Panc1 (cell line): ENCODE measurements at places on chromosomes 11 and 22.

DNA sequence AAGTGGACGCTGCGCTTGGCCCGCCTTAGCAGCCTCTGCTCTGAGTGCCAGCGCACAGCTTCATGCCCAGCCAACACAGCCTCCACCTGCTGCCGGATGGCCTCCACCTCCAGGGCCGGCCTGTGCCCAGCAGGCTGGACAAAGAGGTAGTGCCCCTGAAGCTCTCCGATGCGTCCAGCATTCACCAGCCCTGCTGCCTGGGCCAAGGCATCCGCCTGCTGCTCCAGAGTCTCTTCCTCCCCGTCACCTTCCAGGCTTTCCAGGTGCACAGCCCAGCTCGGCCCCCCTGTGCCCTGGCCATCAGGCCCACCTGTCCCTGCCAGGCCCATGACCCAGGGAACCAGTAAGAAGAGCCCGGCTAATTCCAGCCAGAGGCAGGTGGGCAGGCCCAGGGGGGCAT, 2.5 kb downstream of the PCSK7 start:
- no peak overlapping the region for H3K4me3 ChIP-seq
- peaks cover 25% of the 10 kb centered on the region for H3K4me1 ChIP-seq
- H3K27ac ChIP-seq = no peak overlapping the region

DNA sequence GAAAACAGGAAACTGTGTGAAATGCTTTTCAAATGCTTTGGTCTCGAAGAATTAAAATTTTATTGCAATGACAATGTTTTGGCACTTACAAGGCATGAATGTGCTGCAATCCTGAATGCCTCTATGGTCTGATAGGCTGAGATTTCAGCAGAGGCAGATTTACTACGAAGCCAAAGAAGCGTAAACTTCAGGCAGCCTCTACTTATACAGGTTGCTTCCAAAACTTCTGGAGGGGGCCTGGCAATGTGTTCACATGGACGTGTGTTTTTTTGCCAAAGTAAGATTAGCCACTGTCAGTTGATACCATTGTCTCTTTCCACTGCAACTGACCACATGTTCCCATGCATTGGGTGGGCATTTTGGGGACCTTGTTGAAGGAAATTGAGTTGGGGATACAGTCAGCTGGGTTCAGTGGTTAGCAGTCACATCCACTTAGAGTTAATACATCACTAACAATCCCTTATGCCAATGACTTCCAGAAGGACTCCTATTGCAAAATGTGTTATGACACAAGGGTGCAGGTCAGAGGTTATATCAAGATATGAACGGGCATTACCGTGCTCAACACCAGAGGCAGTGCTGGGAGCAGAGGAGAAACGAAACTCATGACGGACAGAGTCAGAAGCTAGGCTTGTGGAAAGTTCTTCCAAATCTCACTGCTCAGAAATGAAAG, 48.8 kb downstream of the ABTB2 start:
- no peak overlapping the region for H3K4me3 ChIP-seq
- peaks cover 12% of the 10 kb centered on the region; the same call in 1 of the 2 replicates for H3K4me1 ChIP-seq
- DNase-seq = no peak
- no peaks in the 10 kb centered on the region for H3K36me3 ChIP-seq
- no peaks in the 10 kb centered on the region for H3K27me3 ChIP-seq

DNA sequence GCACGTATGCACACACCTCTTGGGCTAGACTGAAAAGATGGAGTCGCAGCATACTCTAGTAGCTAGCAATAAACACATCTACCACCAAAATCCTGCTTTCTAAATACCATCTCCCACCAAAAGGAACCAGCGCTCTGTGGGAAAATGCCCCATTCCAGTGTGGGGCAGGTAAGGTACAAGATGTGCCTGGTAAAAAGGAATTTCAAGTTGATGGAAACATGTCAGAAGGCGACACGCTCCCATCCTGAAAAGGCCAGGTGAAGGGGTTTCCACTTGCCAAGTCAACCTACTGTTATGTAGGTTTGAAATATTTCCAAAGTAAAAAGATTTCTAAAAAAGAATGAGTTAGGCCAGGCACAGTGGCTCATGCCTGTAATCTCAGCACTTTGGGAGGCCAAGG, 8.8 kb downstream of the DGCR2 start:
- H3K4me3 ChIP-seq = no peak overlapping the region
- H3K36me3 ChIP-seq = no peaks in the 10 kb centered on the region
- no peak overlapping the region for H3K27ac ChIP-seq
- DNase-seq = no peak
- no peaks in the 10 kb centered on the region; the same call in 1 of the 2 replicates for H3K4me1 ChIP-seq

DNA sequence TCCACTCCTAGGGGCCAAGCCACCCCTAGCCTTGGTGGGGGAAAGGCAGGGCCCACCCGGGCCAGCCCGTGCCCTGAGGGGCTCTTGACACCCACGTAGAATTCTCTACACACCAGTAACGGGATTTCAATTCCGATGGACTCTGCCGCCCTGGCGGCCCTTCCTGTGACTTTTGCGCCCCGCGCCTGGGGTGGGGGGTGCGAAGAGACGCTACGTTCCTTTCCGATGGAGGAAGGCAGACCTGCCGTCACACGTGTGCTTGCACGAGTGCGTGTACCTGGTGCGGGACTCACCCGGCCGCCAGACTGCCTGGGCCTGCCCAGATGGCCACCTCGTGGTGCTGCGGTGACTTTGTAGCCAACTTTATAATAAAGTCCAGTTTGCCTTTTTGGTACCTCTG, 5.5 kb downstream of the NPAS4 start:
- H3K27me3 ChIP-seq = peaks cover 8% of the 10 kb centered on the region; the same call in 1 of the 2 replicates
- DNase-seq = no peak
- no peaks in the 10 kb centered on the region for H3K36me3 ChIP-seq
- no peaks in the 10 kb centered on the region for H3K4me1 ChIP-seq
- no peak overlapping the region for H3K27ac ChIP-seq

GRCh38 chr11:108897071-108897481, 232.2 kb downstream of the DDX10 start:
- H3K27me3 ChIP-seq = no peaks in the 10 kb centered on the region
- no peaks in the 10 kb centered on the region for H3K36me3 ChIP-seq
- H3K4me3 ChIP-seq = no peak overlapping the region
- H3K27ac ChIP-seq = no peak overlapping the region; the same call in 1 of the 2 replicates

DNA sequence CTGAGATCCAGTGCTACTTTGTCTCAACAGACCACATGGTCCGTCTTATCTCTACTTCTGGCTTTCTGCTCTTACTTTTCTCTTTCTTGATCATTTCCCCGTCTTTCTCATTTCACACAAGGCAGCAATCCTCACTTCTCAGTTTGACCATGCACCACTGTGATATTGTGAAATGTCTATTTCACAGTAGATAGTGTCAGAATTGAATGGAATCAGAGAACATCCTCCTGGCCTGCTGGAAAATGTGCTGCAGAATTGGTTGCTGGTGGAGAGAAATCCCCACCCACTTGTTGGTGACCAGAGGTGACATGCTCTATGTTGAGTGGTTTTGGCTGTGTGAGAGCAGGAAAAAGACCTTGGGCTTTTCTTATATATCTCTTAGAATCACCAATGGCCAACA, 57.8 kb upstream of the RCN1 start:
- DNase-seq = no peak
- H3K27ac ChIP-seq = no peak overlapping the region
- peaks cover 26% of the 10 kb centered on the region for H3K27me3 ChIP-seq
- no peaks in the 10 kb centered on the region for H3K36me3 ChIP-seq

DNA sequence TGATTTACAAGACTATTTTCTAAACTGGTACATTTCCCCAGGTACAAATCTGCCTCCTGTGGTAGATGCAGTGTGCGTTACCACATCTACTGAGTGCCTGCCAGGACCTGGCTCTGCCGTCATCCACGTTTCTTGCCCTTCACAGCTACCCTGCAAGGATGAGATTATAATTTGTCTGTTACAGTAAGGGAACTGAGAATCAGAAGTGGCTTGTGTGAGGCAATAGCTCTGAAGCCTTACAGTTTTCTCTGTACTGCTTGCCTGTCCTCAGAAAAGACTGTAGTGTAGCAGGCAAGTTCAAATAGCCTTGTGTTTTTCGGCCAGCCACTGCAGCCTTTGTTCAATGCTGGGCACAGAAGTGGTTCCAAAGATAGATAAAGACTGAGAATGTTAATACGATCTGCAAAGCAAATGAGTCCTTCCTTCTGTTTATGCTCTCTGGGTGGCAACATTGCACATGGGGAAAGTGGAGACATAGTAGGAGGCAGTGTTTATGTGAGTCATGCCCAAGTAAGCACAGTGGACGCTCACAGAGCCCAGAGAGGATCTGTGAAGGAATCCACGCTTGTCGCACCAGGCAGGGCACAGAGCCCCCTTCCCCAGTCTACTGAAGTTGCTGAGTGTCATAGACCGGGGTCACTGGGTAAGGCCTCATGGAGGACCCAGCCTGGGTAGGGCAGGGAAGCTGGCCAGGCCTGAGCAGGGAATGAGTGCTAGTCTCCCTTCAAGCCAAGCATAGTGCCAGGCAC, 49.1 kb downstream of the MICAL2 start:
- H3K27me3 ChIP-seq = no peaks in the 10 kb centered on the region
- H3K4me3 ChIP-seq = no peak overlapping the region
- H3K36me3 ChIP-seq = no peaks in the 10 kb centered on the region; the same call in 1 of the 2 replicates
- no peak for DNase-seq

DNA sequence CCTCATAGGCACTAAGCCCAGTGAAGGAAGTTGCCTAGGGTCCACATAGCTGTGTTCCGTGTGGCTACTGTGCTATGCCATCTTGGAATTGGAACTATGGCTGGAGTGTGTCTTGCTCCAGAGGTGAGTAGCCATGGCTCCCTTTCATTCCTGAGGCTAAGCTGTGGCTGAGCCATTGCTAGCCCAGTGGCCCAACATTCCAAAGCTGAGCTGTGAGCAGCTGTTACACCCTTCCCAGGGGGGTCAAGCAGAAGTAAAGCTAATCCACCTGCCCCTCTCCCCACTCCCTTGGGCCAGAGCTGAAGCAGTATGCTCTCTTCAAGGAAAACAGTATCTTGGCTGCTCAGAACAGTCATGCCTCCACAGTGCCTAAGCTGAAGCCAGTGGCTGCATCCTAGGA, 51.1 kb downstream of the USP35 start:
- H3K27me3 ChIP-seq = no peaks in the 10 kb centered on the region
- H3K27ac ChIP-seq = no peak overlapping the region
- DNase-seq = no peak
- no peaks in the 10 kb centered on the region for H3K4me1 ChIP-seq

DNA sequence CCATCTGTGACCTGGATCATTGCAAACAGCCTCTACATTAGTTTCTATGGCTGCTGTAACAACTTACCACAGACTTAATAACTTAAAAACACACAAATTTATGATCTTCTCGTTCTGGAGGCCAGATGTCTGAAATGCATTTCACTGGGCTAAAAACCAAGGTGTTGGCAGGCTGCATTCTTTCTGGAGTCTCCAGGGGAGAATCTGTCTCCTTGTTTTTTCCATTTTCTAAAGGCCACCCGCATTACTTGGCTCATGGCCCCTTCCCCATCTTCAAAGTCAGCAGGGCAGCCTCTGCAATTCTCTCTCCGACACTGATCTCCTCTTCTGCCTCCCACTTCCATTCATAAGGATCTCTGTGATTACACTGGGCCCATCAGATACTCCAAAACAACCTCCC, 11.6 kb downstream of the SCGB1A1 start:
- no peak overlapping the region for H3K4me3 ChIP-seq
- DNase-seq = no peak
- peak overlapping the region; percentile 98 for H3K27ac ChIP-seq
- peaks cover 69% of the 10 kb centered on the region for H3K4me1 ChIP-seq
- no peaks in the 10 kb centered on the region for H3K27me3 ChIP-seq

DNA sequence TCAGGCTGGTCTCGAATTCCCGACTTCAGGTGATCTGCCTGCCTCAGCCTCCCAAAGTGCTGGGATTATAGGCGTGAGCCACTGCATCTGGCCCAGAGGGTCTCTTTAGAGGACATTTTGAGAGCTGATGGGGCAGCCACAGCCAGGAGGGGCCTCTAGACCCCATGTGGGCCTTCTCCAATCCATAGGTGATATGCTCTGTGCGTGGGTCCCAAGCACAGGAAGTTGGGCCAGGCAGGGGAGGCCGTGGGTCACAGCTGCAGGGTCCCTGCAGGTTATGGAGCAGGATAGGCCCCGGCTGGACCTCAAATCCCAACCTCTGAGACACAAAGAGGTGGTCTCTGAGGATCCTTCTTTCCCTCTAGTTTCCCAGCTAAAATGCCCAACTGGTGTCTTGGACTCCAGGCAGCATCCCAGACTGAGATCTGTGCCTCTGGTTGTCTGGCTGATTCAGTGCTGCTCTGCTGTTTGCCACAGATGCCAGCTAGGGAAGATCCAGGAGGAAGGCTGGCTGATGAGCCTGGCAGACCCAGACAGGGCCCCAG, 1.5 kb downstream of the LRRC75B start:
- H3K4me1 ChIP-seq = peaks cover 4% of the 10 kb centered on the region; the same call in 1 of the 2 replicates
- DNase-seq = no peak
- H3K4me3 ChIP-seq = no peak overlapping the region
- no peak overlapping the region for H3K27ac ChIP-seq
- H3K36me3 ChIP-seq = no peaks in the 10 kb centered on the region
- no peaks in the 10 kb centered on the region for H3K27me3 ChIP-seq

GRCh38 chr11:109785714-109786113, 307.5 kb upstream of the ZC3H12C start:
- H3K4me1 ChIP-seq = no peaks in the 10 kb centered on the region
- no peaks in the 10 kb centered on the region for H3K27me3 ChIP-seq
- no peaks in the 10 kb centered on the region for H3K36me3 ChIP-seq
- DNase-seq = no peak

DNA sequence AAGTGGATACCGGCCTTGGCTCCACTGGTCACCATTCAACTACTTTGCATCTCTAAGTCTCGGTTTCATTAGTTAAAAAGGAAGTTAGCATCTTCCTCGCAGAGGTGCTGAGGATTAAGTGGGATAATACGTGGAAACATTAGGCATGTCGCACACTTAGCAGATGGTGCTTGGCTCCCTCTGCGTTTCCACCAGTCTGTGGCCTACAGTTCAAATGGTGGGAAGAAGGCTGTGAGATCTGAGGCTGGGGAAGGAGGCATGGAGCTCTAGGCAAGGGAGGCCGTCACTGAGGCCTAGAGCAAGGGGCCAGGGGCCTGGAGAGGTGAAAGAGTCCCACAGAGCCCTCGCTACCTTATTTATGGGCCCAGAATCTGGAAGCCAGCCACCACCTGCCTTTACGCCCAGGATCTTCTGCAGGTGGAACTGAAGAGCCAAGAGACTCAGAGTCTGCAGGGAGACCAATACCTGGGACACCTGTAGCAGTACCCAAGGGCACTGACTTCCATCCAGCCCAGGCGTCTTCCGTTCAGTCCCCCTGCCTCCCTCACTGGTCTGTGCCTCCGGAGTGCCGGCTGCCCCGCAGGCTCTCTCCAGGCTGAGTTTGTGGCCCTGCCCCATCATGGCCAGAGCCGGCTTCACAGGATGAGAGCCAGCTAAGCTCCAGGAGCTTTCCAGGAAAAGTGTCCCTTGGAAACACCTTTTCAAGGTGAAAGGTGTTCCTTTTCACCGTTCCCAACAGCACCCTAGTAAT, 66.1 kb upstream of the A4GALT start:
- no peaks in the 10 kb centered on the region for H3K4me1 ChIP-seq
- H3K27ac ChIP-seq = no peak overlapping the region
- H3K4me3 ChIP-seq = no peak overlapping the region
- no peaks in the 10 kb centered on the region for H3K27me3 ChIP-seq
- H3K36me3 ChIP-seq = no peaks in the 10 kb centered on the region
